ENCODE measurements at places on chromosomes 1 and 21. TPM values are rescaled to one million over a fixed set of nuclear protein-coding genes. Genes with fewer than 3 reads are reported as not detected.

RCSD1 gene
- 4.7 TPM for total RNA-seq

FAM20B gene
- total RNA-seq: 38.9 TPM

SPATC1L gene
- 6.2 TPM for total RNA-seq

MYOC gene
- total RNA-seq: 0.62 TPM

KRTAP26-1 gene
- total RNA-seq: not detected

TRAF5 gene
- 13.9 TPM for total RNA-seq

ZBTB40 gene
- total RNA-seq: 16.2 TPM

HSD3B1 gene
- 0.72 TPM for total RNA-seq

DMBX1 gene
- not detected for total RNA-seq

ASCL5 gene
- not detected for total RNA-seq

OR2L13 gene
- total RNA-seq: not detected

IPO13 gene
- 17.3 TPM for total RNA-seq

TBX19 gene
- 1.5 TPM for total RNA-seq

UBASH3A gene
- 0.93 TPM for total RNA-seq

DTL gene
- 5.2 TPM for total RNA-seq

SPRR2B gene
- total RNA-seq: not detected

KANK4 gene
- 1.7 TPM for total RNA-seq

- no peak for DNase-seq
Measured at GRCh38 chr1:37274938-37275631, 199.3 kb upstream of the ZC3H12A start.

- no peak for DNase-seq
Measured at GRCh38 chr1:57623791-57624538, 200.1 kb upstream of the DAB1 start.

DNA sequence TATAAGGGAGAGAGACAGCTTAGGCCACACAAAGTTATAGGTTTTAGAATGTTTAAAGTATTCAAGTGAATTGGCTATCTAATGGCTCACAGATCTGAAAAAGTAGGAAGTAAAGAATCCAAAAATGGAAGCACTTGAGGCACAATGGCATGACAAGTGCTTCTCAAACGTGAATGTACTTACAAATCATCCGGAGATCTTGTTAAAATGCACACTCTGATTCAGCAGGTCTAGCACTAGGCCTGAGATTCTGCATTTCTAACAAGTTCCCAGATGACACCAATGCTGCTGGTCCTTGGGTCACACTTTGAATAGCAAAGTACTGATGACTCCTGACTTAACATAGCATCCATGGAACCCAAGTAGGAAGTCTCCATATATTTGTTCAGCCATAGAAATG lies 20.9 kb upstream of the AGL start:
- no peak for DNase-seq

DNA sequence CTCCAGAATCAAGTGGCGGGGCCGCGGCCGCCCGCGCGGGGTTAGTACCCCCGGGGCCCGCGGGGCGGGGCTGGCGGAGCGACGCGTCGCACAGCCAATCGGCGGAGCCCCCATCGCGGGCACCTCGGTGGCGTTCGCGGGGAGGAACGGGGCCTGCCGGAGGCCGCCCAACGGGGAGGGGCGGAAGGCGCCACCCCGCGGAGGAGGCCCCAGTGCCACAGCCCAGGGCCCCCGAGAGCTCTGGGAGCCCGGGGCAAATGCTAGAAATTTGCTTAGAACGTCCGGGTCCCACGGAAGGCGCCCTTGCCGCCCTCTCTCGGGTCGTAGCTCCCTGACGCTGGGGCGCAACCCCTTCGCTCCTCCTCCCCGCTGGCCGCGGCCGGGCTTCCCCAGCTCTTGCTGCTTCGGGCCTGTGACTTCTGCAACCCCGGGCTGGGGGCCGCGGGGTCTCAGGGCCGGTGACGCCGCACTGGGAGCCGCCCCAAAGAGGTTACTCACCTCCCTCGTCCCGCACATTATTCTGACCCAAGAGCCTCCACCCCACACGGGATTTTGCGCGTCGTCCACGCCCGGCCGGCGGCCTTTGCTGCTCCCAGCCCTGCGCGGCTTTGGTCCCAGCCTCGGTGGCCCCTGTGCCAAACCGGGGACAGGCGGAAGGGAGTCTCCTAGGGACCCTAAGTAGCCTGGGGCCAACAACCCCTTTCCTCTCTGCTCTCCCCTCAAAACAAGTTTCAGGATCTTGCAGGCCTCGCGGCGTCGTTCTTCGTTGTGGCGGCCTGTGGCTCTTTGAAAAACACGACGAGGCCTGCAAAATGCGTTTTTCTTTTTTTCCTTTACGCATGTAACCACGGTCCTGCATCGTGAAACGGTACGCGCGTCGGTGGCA lies at the start of gene RUNX3:
TSS of gene RUNX3 (minus strand) at position 17 of the 886 bp plus-strand sequence. CDS start 408 bp downstream, outside the sequence.
- DNase-seq: peak; percentile 55

GRCh38 chr1:18561967-18562366 lies 68.7 kb upstream of the PAX7 start:
- DNase-seq: no peak

DNA sequence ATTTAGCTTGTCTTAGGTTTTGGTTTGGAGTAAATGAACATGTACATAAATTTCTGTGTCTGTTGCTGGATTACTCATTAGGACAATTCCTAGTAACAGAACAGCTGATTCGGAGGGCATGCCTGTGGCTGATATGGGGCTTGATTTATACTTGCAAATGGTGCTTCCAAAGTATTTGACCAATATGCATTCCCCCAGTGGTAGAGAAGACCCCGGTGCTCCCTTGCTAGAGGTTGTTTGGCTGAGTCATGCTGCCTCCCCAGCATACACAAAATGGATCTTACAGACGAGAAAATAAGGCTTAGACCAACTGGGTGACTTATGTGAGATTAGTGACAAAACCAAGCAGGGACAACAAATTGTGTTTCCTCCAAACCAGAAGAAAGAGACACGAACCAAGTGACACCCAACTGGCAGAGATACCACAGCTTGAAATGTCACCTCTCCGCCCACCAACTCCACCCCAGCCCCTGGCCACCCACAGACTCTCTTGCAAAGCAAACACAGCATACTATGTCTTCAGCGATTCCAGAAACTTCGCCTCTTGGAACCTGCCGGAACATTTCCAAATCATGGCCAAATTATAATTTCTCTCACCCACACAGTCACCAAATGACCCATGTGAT lies 75.9 kb upstream of the ETS2 start:
- no peak for DNase-seq

DNA sequence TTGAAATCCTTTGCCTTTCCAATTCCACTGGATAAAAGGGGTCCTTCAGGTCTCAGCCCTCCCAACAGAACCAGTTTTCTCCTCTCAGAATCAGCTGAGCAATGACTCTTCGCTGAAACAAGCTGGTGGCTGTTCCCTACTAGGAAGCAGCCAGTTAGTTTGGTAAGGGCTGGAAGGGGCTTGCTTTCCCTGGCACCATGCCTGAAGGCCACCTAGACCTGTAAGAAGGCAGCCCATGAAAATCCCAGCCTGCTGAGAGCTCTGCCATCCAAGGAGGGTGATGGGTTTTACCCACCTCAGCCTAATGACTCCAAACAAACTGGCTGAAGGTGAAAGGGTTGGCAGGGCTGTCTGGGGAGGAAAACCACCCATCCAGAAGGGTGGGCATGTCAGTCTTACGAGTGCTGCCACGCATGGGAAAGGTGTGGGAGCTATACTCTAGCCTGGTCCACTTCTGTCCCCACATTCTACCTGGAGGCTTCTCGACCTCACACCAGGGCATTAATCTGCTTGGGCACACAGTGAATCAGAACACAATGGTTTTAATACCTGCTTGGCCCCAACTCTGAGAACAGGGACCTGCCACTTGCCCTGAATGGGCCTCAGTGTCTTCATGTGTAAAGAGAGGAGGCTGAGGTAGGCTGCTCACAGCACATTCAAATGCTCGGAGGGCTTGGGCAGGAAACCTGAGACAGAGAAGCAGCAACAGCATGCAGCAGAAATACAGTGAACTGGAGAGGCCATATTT lies 53.0 kb downstream of the CD46 start:
- DNase-seq: no peak

DNA sequence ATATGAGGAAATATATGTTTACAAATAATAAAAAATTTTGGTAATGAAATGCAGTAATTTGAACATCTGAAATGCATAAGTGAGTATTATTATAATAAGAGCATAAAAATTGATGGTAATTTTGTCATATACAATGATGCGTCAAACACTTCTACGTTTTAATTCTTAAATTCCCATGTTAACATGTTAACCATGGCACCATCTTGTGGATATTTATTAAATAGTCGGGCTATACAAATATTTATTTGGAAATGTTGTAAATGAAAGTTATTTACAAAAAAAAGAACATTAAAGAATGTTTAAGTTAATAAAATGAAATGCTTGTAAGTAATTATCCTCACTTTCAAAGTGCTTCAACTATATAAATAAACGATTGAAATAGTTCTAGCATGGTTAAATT lies 57.2 kb upstream of the C1orf185 start:
- DNase-seq: no peak

GRCh38 chr1:20574686-20575540 lies 14.0 kb upstream of the CDA start:
- peak; percentile 95 for DNase-seq

DNA sequence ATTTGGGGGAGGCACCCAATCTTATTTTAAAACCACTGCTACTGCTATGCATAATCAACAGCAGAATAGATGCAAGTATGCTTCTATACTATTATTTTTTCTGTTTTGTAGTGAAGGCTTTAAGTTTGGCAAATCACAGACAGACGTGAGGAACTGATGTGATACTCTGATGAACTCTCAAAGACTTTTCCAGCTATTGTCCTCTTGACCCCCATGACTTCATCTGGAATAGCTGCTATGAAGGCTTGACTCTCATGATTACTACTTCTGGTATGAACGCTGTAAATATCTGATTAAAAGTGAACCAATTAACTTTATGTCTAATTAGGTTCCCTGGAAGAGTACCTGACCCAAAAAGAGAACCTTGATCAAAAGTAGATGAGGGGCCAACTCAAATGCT lies 49.1 kb downstream of the EYA3 start:
- no peak for DNase-seq

GRCh38 chr1:31586376-31587327 lies 10.3 kb downstream of the TINAGL1 start:
- DNase-seq: no peak

DNA sequence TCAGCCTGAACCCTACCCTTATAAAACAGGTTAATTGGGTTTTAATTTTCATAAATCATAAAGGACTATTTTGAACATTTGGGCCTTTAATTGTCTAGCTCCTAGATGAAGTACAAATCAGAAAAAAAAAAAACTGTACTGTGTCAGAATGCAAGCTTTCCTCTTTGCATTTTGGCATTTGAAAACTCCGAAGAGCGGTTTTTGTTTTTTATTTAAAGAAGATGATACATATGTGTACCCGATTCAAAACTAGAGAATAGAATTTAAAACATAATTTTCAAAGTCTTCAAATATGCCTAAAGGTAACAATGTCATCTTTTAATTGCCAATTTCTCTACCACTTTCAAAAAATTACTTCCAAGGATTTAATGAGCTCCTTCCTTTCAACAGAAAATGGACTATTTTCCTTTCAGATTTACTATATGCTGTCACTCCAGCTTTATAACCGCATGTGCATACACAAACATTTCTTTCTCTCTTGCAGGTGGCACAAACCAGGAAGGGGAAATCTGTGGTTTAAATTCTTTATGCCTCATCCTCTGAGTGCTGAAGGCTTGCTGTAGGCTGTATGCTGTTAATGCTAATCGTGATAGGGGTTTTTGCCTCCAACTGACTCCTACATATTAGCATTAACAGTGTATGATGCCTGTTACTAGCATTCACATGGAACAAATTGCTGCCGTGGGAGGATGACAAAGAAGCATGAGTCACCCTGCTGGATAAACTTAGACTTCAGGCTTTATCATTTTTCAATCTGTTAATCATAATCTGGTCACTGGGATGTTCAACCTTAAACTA lies 33.7 kb downstream of the MRPL39 start:
- DNase-seq: no peak

- no peak for DNase-seq
Measured at GRCh38 chr1:96559181-96559580, 162.4 kb upstream of the PTBP2 start.

- no peak for DNase-seq
Measured at GRCh38 chr1:20685099-20685662, 24.0 kb upstream of the DDOST start.

- DNase-seq: no peak
Measured at GRCh38 chr1:239854922-239855321, 236.8 kb upstream of the FMN2 start.

- DNase-seq: no peak
Measured at GRCh38 chr1:148160048-148160342, 7.9 kb upstream of the NBPF11 start.

DNA sequence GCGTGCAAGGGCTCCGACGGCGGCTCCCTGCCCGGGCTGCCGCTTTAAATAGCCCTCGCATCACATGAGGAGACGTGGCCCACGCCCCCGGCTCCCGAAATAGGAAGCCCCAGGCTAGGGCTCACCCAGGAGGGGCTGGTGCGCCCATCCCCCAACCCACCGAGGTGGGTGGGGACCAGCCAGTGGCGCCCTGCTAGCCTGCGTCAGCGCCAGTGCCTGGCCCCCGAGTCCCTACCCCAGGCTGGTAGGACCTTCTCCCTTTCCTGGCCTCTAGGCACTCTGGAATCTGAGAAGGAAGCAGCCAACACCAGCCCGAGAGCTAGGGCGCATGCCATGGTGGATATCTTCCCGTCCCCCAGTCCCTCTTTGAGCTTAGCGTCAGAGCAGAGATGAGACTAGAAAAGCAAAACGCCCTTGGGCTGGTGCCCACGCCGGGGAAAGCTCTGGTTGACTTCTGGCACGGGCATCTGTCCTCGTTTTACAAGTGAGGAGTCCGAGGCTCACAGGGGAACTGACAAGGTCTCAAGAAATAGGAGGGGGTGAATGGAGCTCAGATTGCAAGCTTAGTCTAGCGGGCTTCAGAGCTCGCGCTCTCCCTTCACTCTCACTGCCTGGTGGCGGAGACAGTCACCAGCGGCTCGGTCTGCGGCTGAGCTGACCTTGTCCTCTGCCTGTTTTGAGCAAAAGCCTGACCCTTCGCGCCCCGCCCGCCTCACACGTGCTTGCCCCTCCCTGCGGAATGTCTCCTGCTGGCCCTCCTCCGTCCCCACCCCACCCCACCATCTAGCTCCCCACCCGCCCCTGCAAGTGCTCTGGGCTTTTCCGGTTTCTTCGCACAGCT lies at the start of gene FABP3:
TSS of gene FABP3 (minus strand) at position 21 of the 841 bp plus-strand sequence. CDS start 62 bp downstream, outside the sequence.
- DNase-seq: peak; percentile 92

DNA sequence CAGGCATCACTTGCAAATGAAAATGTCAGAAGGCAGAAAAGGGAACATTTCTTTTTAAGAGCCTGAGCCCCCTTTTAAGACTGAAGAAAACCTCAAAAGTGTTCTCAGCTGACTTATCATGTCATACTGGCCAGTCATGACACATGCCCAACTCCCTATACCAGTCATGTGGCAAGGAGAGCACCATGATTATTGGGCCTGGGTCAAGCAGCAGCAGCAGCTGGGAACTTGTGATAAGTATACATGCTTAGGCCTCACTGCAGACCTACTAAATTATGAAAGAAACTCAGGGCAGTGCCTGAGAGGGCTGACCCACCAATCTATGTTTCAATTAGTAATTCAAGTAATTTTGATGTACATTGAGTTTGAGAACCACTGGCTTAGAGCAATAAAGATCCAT lies 8.6 kb downstream of the RO60 start:
- DNase-seq: no peak

- no peak for DNase-seq
Measured at GRCh38 chr1:9308236-9308785, 15.6 kb downstream of the SPSB1 start.

GRCh38 chr21:18138507-18138906 lies 106.1 kb upstream of the CHODL start:
- no peak for DNase-seq
